Mucosa of descending colon (tissue), 3 donors: ENCODE measurements at places on chromosomes 16 and 17. TPM values are rescaled to one million over a fixed set of nuclear protein-coding genes. Genes with fewer than 3 reads are reported as not detected.
A peak's percentile ranks its signal among the peaks of the same experiment; 100 is the strongest.

DNA sequence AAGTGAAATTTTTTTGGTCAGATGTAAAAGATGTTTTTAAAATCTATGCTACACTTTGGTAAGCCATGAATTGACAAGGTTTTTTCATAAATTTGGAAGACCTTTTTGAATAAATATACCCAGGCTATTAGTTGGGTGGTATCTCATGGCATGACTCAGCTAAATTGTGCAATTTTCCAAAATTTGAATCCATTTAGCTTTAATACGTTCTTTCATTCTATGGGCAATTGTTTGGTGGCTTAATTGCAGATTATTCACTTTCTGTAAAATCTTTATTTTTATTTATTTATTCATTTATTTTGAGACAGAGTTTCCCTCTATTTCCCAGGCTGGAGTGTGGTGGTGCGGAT is 82.8 kb upstream of the TNRC6A start:
- DNase-seq, result no peak

GRCh38 chr17:354651-355556 is 2.3 kb upstream of the RPH3AL start:
- DNase-seq, result peak; percentile 25

- DNase-seq, result no peak
These were observed 64.4 kb downstream of the MAP2K6 start for GRCh38 chr17:69478916-69479315.

The PRR35 gene
- not detected for total RNA-seq

The SLC13A2 gene
- total RNA-seq, result 14.9 TPM
